Caco-2 (cell line): ENCODE measurements at places on chromosomes 4 and X.
A peak's percentile ranks its signal among the peaks of the same experiment; 100 is the strongest.

GRCh38 chrX:104935581-104935980, 284.9 kb downstream of the TEX13A start:
- no peaks in the 10 kb centered on the region for H3K27me3 ChIP-seq
- H3K4me3 ChIP-seq: no peak overlapping the region
- no peaks in the 10 kb centered on the region for H3K4me1 ChIP-seq
- no peak for DNase-seq
- no peaks in the 10 kb centered on the region for H3K36me3 ChIP-seq
- H3K27ac ChIP-seq: no peak overlapping the region

- H3K4me3 ChIP-seq: no peak overlapping the region
- H3K27me3 ChIP-seq: no peaks in the 10 kb centered on the region
- no peak for DNase-seq
- peaks cover 6% of the 10 kb centered on the region for H3K4me1 ChIP-seq
- no peaks in the 10 kb centered on the region for H3K36me3 ChIP-seq
Observed at GRCh38 chr4:139552517-139553307, 3.3 kb downstream of the SETD7 start.

- no peaks in the 10 kb centered on the region for H3K36me3 ChIP-seq
- no peaks in the 10 kb centered on the region for H3K27me3 ChIP-seq
- H3K4me3 ChIP-seq: no peak overlapping the region
Observed at GRCh38 chr4:158176776-158177175, 4.0 kb upstream of the GASK1B start.

GRCh38 chr4:99356992-99357391, 4.4 kb upstream of the ADH1C start:
- H3K4me3 ChIP-seq: no peak overlapping the region
- H3K4me1 ChIP-seq: no peaks in the 10 kb centered on the region
- no peaks in the 10 kb centered on the region for H3K27me3 ChIP-seq
- DNase-seq: no peak

DNA sequence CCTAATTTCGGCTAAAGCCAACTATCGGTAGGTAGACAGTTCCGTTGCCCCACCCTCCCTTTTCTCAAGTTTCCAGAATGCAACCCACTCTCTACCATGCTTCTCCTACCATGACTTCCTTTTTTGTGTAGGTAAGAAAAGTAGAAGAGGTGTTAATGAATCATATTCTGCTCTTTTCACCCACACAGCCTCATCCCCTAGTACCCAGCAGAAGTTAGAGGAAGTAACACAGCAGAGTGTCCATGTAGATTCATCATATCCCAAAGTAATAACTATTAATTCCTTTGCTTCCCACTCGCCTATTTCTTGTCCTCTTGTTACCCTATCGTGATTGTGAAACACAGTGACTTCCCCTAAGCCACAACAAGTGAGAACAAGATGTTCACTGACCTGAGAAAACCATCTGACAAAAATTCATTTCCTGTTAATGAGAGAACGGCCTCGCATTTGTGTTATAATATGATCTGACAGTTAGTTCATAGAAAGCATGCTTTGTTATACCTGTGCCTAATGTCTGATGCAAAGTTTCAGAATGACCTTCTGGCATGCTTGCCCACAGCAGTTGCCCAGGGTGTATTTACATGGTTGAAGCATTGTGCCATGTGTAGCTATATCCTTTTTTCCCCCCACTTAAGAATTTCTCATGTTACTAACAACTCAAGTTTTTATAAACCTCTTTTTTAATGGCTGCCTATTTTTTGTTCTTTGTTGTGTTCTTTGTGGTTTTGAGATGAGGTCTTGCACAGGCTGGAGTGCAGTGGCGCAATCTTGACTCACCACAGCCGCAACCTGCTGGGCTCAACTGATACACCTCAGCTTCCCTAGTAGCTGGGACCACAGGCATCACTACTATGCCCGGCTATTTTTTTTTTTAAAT, 185.6 kb downstream of the RAP1GDS1 start:
- no peaks in the 10 kb centered on the region for H3K27me3 ChIP-seq
- no peaks in the 10 kb centered on the region for H3K36me3 ChIP-seq
- H3K27ac ChIP-seq: no peak overlapping the region
- no peak for DNase-seq

- no peaks in the 10 kb centered on the region for H3K36me3 ChIP-seq
- peak; percentile 57 for DNase-seq
- H3K4me3 ChIP-seq: peak overlapping the region; percentile 62
- H3K27ac ChIP-seq: peak overlapping the region; percentile 68
- H3K27me3 ChIP-seq: no peaks in the 10 kb centered on the region
Observed at GRCh38 chr4:156970501-156971164, 966 bp downstream of the PDGFC start.
